NAMALWA (cell line): ENCODE measurements at places on chromosomes 12 and 14.

- DNase-seq, result no peak
Measured at GRCh38 chr14:93064411-93065271, 51.1 kb downstream of the ITPK1 start.

DNA sequence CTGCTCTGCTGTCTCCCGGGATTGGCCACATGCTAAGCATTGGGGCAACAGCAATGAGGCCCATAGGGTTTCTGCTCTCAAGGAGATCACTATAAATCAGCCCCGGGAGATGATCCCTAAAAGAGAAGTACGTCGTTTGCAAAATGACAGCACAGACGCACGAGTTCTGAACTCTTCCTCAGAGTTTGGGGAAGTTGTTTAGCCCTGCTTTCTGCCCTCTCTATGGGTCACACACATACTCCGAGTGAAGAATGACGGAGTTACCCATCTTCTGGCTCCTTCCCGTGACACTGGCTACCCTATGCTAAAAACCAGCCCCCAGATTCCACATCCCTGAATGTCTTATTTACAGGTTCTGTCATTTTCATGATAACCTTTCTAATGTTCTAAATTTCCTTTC is 258.0 kb upstream of the PLEKHG7 start:
- DNase-seq, result peak; percentile 85

GRCh38 chr14:96519970-96520369 is 17.8 kb downstream of the PAPOLA start:
- DNase-seq, result no peak

GRCh38 chr12:82182601-82183190 is 175.5 kb downstream of the CCDC59 start:
- DNase-seq, result no peak

GRCh38 chr12:112350593-112351592 is 31.3 kb downstream of the HECTD4 start:
- no peak for DNase-seq

DNA sequence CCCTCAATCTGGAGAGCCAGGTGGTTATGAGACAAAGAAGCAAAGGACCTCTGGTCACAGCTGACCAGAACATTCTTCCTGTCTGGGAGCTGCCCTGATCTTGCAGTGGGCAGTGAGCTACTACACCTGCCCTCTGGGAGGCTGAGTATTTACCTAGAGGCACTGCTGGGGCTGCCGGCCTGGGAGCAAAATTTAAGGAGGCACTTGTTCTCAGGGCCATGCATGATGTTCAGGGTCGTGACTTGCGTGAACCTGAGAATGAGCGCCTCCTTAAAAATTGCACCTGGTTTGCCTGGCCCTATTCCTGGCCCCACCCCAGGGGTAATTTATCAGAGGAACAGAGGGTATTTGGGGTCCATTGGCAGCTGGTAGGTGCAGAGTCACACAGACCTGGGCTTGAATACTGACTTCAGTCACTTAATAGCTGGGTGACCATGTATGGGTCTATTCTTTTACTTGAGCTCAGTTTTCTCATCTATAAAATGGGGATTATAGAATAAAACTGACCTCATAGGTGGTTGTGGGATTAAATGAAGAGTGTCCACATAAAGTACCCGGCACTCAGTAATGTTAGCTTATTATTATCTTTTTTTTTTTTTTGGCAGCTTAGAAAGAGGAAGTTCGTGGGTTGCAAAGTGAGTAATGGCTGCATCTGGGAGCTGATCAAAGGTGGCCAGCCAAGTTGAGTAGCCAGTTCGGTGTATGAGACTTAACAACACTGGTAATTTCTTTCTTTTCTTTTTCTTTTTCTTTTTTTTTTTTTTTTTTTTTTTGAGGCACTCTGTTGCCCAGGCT is 107.4 kb upstream of the MED13L start:
- peak; percentile 15 for DNase-seq

DNA sequence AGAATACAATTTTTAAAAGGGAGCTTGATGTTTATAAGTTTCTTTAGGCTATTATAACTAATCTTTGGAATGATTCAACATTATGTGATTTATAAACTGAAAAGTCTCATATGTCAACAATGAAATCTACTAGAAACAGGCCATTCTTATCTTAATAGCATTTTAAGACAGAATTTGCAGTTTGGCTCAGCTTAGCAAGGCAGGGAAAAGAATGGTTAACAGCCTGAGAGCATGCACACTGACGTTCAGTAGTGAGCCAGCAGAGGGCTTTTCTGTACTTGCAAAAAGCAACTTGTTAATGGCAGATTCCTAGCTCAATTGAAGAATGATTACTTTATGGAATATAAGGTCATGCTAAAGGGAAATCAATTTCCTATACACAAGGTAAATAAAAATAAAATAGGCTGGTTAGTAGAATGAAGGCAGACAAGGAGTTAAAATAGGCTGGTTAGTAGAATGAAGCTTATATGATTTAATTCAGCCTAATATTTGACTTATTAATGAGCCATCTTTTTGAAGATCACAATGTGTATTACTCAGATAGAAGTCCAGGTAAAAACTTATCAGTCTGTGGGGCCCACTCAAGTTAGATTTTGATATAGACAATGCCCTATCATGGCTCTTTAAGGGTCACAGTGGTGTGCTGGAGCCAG is 95.9 kb downstream of the OTOGL start:
- peak; percentile 55 for DNase-seq

GRCh38 chr12:41681898-41682297 is 462.8 kb downstream of the GXYLT1 start:
- DNase-seq, result no peak

- no peak for DNase-seq
Measured at GRCh38 chr12:53572134-53572758, 53.9 kb downstream of the ATF7 start.

DNA sequence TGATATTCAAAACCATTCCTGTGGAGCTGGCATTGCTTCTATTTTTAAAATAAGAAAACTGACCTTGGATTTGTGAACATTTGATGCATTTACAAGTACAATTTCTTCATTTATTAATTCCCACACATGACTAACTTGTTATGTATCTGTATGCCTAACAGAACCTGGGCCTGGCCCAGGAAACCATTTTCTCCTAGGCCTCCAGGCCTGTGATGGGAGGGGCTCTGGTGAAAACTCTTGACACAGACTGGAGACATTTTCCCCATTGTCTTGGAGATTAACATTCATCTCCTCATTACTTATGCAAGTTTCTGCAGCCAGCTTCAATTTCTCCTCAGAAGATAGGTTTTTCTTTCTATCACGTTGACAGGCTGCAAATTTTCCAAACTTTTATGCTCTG is 42.0 kb downstream of the GLIPR1L2 start:
- no peak for DNase-seq

GRCh38 chr12:48818831-48819590 is 715 bp downstream of the CACNB3 start:
- DNase-seq, result no peak

DNA sequence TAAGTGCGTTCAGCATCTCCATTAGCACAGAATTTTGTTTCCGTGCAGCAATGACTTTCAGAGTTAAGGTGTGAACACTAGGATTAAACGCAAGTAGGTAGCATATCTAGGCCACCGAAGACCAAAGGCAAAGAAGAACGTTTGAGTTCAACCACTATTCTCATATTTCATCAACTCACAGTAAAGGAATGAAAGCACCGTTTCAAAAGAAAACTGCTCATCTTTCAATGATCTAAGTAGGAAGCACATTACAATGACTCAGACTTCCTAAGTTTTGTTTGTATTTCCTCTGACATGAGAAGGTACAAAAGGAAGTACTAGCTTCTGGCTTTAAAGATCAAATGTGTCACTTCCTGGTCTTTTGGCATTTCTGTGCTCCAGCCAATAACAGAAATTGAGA is 57.6 kb downstream of the ACADS start:
- DNase-seq, result no peak

DNA sequence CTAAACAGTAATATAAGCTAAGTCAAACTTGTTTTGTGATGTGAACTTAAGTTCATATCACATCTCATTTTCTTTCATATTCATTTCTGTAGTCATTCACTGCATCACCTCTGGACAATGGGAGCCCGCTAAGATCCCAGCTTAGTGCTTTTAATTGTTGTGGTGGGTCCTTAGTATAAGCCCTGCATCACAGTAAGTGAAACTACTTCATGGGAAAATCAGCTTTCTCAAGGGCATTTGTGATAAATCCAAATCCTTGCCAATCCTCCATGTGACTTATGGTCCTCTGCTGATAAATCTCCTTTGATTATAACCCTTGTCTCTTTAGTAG is 98.3 kb downstream of the PLEKHA5 start:
- DNase-seq, result no peak

DNA sequence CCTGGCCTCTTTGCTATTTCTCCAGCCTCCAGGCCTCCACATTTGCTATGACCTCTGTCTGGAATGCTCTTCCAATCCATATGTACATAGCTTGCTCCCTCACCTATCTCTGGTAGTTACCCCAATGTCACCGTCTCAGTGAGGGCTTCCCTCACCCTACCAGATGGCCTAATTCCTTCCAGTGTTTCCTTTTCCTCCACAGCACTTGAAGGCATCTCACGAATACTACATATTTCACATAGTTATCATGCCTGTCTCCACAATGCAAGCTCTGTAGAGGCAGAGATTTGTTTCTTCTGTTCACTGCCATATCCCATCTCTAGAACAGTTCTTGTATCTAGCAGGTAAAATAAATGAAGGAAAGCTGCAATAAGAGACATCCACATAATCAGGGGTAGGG is 21.3 kb upstream of the HSP90B1 start:
- no peak for DNase-seq

- DNase-seq, result no peak
Measured at GRCh38 chr12:52838609-52839435, 4.7 kb upstream of the KRT79 start.

DNA sequence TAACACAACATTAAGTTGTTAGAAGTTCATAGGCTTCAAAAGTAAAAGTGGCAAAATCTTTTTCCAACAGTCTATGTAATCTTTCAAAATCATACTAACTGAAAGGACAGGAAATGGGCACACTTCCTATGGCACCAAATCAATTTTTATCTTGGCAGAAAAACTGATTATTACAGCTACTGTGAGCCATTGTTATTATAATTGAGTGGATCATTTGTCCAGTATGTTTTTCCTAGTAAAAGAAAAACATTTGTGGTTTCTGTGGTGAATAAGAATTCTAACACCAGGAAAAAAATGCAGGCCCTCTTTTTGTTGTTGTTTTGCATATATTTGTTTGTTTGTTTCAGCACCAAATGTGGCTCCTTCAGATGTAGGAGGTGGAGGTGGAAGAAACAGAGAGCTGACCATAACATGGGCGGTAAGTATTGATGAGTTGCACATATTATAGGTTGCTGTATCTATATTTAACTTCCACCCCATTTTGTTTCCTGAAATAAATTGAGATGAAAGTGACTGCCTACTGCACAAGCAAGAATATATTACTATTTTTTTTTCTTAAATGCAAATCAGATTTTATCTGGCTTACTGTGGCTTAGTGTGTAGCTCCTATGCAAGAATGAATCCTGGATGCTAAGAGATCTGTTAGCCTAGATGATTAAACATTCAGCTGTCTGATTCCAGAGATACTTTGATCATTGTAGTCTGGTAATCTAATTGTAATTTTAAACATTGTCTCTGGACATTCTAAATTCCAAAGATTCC is 174.1 kb upstream of the PDZRN4 start:
- no peak for DNase-seq

- peak; percentile 30 for DNase-seq
Measured at GRCh38 chr14:69625299-69626131, 14.1 kb downstream of the SUSD6 start.

GRCh38 chr12:108305520-108305919 is 33.6 kb downstream of the CMKLR1 start:
- no peak for DNase-seq

GRCh38 chr14:76887191-76887590 is 61.0 kb downstream of the LRRC74A start:
- DNase-seq, result no peak
